ENCODE measurements at places on chromosomes 2 and 18.

- DNase-seq = no peak
Observed at GRCh38 chr2:223932816-223933800, 12.0 kb downstream of the WDFY1 start.

DNA sequence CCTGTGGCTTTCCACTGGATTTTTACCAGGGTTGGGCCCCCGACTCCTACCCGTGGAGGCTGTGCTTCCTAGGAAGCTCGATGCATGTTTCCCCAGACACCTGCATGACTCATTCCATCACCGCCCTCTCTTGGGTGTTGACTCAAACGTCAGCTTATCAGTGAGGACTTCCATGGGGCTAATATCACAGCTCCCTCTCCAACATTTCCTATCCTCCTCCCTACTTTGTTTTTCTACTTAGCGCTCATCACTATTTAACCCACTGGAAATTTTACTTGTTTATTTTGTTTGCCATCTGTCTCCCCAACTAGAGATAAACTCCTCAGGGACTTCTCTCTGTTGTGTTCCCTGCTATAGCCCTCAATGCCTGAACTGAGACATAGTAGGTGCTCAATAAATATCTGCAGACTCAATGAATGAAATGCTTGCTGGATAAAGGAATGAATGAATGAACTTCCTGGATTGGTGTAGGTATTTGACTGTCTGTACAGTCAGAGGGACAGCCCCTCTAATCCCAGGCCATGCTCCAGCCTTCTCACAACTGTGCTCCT lies 89.7 kb upstream of the MSH2 start:
- no peak for DNase-seq

- no peak for DNase-seq
Observed at GRCh38 chr2:53576166-53576565, 191.4 kb upstream of the CHAC2 start.

DNA sequence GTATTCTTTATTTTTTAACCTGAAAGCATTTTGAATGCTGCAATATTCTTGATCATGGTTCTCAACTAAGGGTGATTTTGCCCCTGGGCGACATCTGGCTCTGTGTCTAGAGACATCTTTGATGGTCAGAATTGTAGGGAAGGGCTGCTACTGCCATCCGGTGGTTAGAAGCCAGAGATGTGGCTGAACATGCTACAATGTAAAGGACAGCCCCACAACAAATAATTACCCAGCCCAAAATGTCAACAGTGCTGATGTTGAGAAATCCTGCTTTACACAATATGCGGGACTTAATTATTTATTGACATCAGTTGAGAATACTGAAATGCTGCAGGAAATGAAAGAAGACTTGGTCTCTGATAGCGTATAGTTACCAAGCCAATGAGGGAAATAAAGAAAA lies 37.5 kb upstream of the SERPINB2 start:
- DNase-seq = peak; percentile 48

DNA sequence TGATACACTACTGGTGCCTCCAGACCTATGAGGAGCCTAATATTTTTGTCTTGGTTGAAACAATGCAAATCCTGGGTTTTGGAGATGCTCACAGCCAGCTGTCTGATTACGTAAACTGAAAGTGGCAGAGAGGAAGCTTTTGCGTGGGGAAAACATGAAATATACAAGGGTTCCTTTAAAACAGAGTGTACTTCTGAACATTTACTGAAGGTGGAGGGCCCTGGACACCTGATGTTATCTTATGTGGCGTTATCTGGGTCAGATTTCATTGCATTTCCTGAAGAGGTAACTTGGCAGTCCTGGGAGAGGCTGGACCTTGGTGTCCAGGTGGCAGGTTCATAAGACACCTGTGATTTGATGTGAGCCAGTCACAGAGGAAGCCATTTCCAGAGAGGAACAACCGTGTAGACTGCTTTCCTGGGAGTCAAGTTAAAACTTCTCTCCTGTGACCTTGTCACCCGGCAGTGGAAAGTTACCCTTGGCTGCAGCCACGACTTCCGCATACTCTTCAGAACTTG lies 105.0 kb downstream of the NEDD4L start:
- no peak for DNase-seq

DNA sequence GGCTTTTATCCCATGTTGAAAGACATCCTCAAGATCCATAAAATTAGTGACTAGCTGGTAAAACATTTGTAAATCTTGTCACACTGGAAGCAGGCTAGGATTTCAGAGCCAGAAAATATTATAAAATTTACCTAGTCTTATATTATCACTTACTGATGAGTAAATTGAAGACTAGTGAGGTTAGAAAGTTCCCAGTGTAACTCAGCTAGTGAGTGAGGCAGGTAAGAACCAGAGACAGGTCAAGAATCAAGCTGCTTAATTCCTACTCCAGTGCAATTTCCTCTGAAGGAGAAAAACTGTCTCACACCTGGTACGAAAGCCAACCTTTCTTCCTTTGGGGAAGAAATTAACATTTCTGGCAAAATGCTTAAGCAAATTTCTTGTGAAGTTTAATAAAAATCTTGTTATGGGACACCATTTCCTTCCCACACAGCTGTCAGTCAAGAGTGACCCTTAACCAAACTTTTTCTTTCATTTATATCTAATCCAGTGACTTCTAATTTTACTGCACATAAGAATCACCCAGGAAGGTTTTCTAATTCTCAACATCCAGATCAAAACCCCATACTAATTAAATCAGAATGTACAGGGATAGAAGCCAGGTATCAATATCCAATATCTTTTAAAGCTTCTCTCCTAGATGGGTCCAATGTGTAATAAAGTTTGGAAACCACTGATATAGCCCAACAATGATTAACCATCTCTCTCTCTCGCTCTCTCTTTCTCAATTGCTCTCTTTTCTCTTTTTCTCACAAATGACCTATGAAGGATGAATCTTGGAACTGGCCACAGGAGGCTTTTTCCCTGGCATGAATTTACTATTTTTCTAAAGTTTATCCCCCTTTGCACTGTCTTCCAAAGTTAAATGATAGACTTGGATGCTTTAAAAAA lies 264.3 kb upstream of the SLC39A10 start:
- no peak for DNase-seq

- DNase-seq = no peak
Observed at GRCh38 chr2:70527447-70528080, 26.1 kb downstream of the TGFA start.

GRCh38 chr2:85628658-85629057 lies 12.7 kb downstream of the USP39 start:
- DNase-seq = no peak
